Activated CD8-positive, alpha-beta memory T cell treated with anti-CD3 and anti-CD28 coated beads for 1 hour (primary cell): ENCODE measurements at places on chromosomes 6 and 20.

- DNase-seq, result no peak
These were observed 15.9 kb downstream of the TMEM200A start for GRCh38 chr6:130381459-130382380.

DNA sequence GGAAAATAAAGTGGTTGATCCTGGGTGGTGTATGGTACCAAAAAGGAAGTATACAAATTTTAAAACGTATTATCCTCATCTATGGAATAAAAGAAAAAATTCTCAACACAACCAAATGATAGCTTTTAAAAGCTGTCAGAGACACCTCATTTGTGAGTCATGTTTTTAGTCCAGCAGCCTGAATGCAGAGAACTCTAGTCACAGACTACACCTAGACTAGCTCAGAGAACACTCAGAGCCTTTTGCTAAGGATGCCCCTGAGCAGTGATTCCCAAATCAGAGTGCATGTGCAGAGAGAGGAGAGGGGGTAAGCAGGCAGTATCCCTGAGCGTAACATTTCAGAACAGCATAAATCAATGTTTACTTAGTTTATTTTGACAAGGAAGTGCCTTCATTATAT, 809.3 kb downstream of the HACE1 start:
- no peak for DNase-seq

- DNase-seq, result peak; percentile 39
These were observed at the start of gene TRIM38 for GRCh38 chr6:25962149-25963127. Gene TRIM38 (plus strand): TSS chr6:25962802. CDS start chr6:25966523, 3,721 bp downstream.

GRCh38 chr20:21019468-21019813, 86.7 kb downstream of the LINC00237 start:
- DNase-seq, result no peak

GRCh38 chr6:71211799-71212198, 76.8 kb upstream of the OGFRL1 start:
- DNase-seq, result no peak

DNA sequence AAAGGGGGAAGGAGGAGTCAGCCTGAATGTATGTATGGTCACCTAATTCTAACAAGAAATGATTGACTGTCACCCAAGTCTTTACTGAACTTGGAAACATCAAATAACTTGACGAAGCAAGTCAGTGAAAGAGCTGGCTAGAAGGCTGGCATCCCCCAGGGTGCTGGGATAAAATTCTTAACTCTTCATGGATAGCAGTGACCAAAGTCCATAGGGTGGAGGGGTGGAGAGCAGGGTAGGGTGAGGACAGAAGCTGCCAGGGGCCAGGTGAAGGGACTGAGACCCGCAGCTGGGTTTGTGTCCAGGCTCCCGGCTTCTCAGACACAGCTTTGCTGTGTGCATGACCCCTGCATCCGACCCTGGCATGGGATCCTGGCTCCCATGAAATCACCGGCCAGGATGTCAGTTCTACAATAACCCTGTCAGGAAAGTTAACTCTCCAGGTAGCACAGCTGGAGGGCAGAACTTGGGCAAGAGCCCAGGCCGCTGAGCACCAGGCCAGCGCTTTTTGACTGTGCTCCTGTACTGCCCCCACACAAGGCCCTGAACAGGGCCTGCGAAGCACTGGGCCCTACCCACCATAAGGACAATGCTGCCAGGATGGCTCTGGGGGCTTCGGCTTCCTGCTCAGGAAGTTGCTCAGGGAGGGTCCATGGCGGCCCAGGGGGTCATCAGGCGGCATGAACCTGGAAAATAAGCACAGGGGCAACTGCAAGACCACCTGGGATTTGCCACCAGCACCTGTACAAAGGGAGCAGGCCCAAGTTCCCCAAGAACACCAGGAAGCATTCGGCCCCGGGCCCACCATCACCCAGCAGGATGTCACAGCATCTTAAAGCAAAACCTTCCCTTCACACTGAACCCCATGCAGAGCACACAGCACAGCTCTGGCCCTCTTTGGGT, 32.5 kb downstream of the ZC3H12D start:
- no peak for DNase-seq

DNA sequence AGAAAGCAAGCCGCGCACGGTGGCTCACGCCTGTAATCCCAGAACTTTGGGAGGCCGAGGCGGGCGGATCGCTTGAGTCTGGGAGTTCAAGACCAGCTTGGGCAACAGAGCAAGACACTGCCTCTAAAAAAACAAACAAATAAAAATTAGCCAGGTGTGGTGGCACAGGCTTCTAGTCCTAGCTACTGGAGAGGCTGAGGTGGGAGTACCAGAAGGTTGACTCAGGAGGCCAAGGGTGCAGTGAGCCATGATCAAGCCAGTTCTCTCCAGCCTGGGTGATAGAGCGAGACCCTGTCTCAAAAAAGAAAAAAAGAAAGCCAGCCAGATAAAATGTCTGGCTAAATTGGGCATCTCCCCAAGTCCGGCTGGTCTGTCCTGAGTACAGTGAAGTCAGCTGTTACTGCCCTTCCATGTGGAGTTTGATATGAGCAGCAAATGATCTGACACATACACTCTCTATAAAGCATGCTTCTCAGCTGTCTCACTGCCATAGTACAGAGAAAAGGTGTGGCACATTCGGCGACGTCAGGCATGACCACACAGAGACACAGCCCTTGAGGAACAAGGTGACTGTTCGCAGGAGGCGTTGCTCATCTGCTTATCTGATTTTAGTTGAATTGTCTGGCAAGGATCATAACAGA, 13.0 kb downstream of the CD83 start:
- DNase-seq, result no peak

DNA sequence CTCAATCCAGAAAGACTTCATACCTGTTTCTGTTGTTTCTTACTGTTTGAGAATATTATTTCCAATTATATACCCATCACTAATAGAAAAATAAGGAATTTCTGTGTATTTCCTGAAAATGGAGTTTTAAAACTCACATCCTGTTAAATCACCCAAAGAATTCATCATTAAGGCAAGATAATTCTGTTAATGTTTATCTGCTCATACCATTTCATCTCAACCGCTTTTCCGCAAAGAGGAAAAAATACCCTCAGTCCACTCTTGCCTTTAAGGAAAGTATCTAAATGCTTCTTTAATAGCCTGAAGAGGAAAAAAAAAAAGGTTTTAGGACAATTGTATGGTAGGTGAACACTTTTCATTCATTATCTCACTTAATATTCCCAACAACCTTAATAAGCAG, 7.3 kb downstream of the TPMT start:
- DNase-seq, result no peak

- no peak for DNase-seq
These were observed 422 bp downstream of the NCR3 start for GRCh38 chr6:31592396-31592771.
